Spleen (tissue), 13 donors: ENCODE measurements at places on chromosomes 4 and X. TPM values are rescaled to one million over a fixed set of nuclear protein-coding genes. Genes with fewer than 3 reads are reported as not detected.

Gene NPNT
- total RNA-seq, result 16.9 TPM

DNA sequence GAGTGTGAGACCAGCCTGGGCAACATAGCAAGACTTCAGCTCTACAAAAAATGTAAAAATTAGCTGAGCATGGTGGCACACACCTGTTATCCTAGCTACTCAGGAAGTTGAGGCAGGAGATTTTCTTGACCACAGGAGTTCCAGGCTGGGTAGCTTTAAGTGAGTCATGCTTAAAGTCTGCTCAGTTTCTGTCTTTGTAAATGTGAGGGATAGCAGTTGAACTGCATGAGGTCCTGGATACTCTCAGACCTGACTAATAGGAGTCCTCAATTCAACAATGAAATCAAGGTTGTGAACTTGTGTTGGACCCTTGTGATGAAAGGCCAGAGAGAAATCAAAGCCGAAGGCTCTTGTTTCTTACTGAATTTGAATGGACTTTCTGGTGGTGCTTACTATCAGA, 45.2 kb downstream of the STARD8 start:
- no peaks in the 10 kb centered on the region for H3K36me3 ChIP-seq
- no peak for DNase-seq
- H3K27me3 ChIP-seq, result no peaks in the 10 kb centered on the region
- H3K27ac ChIP-seq, result no peak overlapping the region
- H3K4me3 ChIP-seq, result no peak overlapping the region
- no peaks in the 10 kb centered on the region for H3K4me1 ChIP-seq

DNA sequence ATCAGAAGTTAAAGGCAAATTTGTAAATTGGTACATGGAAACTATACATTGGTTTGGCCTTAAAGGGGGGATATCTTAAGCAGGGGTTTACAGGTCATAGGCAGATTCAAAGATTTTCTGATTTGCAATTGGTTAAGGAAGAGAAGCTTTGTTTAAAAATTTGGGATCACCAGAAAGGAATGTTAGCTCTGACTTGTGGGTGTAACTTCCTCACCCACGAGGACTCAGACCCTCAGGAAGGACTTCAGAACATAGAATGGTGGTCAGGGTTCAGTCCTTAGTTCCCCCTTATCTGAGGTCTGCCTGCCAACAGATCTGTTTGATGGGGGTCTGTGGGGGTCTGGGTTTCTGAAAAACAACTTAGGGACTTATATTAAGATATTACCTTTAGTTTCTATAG, 427.4 kb upstream of the DIPK2B start:
- no peaks in the 10 kb centered on the region for H3K27me3 ChIP-seq
- H3K36me3 ChIP-seq, result no peaks in the 10 kb centered on the region
- H3K27ac ChIP-seq, result no peak overlapping the region
- DNase-seq, result no peak

DNA sequence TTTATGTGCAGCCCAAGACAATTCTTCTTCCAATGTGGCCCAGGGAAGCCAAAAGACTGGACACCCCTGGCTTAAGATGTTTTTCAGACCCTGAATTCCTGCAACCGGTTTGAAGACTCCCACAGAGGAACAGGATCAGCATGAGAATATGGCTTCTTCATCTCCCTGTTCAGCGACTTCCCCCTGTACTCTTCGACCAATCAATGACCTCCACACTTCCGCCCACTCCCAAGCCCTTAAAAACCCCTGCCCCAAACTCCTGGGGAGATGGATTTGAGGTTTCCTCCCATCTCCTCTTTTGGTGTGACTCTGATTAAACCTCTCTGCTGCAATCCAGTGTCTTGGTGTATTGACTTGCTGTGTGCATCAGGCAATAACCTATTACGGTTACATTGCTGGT, 344.4 kb downstream of the NR3C2 start:
- H3K27ac ChIP-seq, result no peak overlapping the region
- no peaks in the 10 kb centered on the region for H3K36me3 ChIP-seq
- no peaks in the 10 kb centered on the region for H3K27me3 ChIP-seq
- DNase-seq, result no peak
- no peaks in the 10 kb centered on the region for H3K4me1 ChIP-seq

DNA sequence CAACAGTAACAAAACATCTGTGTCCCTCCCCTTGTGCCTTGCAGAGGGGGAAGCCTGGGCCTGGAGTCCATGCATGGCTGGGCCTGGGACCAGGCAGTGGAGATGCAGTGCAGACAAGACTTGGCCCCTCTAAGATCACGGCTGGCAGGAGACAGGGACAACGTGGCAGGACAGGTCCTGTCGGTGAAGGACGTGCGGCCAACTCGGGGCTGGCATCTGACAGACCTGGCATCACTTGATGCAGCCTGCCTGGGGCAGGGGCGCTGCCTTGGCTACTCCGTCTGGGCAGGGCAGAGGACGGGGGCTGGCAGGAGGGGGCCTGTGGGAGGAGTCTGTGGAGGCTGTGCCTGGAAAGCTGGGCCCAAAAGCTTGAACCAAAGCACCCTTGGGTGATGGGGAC, 112.1 kb downstream of the CPZ start:
- no peak overlapping the region for H3K27ac ChIP-seq
- no peak overlapping the region for H3K4me3 ChIP-seq
- DNase-seq, result peak; percentile 66
- no peaks in the 10 kb centered on the region for H3K36me3 ChIP-seq
- H3K27me3 ChIP-seq, result no peaks in the 10 kb centered on the region

Gene CCDC120
- total RNA-seq, result 4.8 TPM

- DNase-seq, result no peak
- H3K27ac ChIP-seq, result no peak overlapping the region
- H3K4me3 ChIP-seq, result no peak overlapping the region
- no peaks in the 10 kb centered on the region for H3K27me3 ChIP-seq
Observed at GRCh38 chr4:19194672-19195071, 1057.0 kb upstream of the SLIT2 start.

GRCh38 chrX:16082470-16083085, 40.8 kb upstream of the GRPR start:
- H3K4me1 ChIP-seq, result no peaks in the 10 kb centered on the region
- H3K36me3 ChIP-seq, result no peaks in the 10 kb centered on the region
- no peak for DNase-seq
- H3K27me3 ChIP-seq, result peaks cover 13% of the 10 kb centered on the region

GRCh38 chrX:41289095-41289494, 44.9 kb upstream of the DDX3X start:
- no peak overlapping the region for H3K27ac ChIP-seq
- H3K36me3 ChIP-seq, result no peaks in the 10 kb centered on the region
- H3K4me1 ChIP-seq, result no peaks in the 10 kb centered on the region
- no peaks in the 10 kb centered on the region for H3K27me3 ChIP-seq
- DNase-seq, result no peak

GRCh38 chr4:828641-829271, 2.8 kb upstream of the CPLX1 start:
- no peaks in the 10 kb centered on the region for H3K36me3 ChIP-seq
- H3K27me3 ChIP-seq, result peaks cover 37% of the 10 kb centered on the region
- H3K27ac ChIP-seq, result no peak overlapping the region

DNA sequence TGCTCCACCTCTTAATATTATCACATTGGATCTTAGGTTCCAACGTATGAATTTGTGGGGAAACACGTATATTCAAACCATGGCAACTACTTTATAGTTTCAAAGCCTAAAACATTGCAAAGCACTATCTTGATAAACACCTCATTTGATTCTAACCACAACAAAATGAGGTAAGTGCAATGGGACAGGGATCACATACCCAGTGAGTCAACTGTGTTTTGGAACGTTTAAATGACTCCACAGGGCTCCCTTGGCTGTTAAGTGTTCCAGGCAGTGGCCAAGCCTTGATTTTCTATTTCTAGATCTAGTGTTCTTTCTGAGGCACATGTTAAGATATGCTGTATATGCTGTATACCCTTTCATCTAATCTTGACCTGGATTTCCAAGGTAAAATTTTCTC, 54.5 kb upstream of the C1QTNF7 start:
- no peaks in the 10 kb centered on the region for H3K27me3 ChIP-seq
- H3K4me3 ChIP-seq, result no peak overlapping the region
- peaks cover 30% of the 10 kb centered on the region for H3K4me1 ChIP-seq
- DNase-seq, result no peak
- H3K27ac ChIP-seq, result no peak overlapping the region

DNA sequence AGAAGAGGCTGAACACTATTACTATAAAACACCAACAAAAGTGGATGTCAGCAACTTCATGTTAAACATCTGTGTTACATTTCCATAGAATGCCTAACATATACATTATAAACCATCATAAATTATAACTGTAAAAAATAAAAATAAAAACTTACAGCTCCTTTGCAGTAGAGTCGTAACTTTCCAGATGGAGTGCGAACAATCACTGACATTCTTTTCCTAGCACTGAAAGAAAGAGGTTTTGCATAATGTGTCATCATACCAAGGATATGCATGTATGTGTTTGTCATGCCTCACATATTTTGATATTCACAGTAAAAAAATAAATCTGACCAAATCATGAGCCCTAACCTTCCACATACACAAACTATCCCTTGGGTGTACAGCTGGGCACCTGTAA, 113.1 kb downstream of the ATP8A1 start:
- no peak for DNase-seq
- no peak overlapping the region for H3K27ac ChIP-seq
- no peaks in the 10 kb centered on the region for H3K27me3 ChIP-seq

- H3K36me3 ChIP-seq, result no peaks in the 10 kb centered on the region
- no peaks in the 10 kb centered on the region for H3K4me1 ChIP-seq
- H3K4me3 ChIP-seq, result no peak overlapping the region
- no peak for DNase-seq
Observed at GRCh38 chr4:141340458-141340857, 119.8 kb downstream of the ZNF330 start.

GRCh38 chr4:72629540-72629939, 60.5 kb upstream of the ADAMTS3 start:
- H3K4me1 ChIP-seq, result no peaks in the 10 kb centered on the region
- H3K27ac ChIP-seq, result no peak overlapping the region
- DNase-seq, result no peak
- no peaks in the 10 kb centered on the region for H3K36me3 ChIP-seq
- no peaks in the 10 kb centered on the region for H3K27me3 ChIP-seq

GRCh38 chr4:108943976-108944591, 181.2 kb upstream of the ETNPPL start:
- H3K27me3 ChIP-seq, result no peaks in the 10 kb centered on the region
- H3K4me3 ChIP-seq, result no peak overlapping the region
- DNase-seq, result no peak
- no peaks in the 10 kb centered on the region for H3K4me1 ChIP-seq

DNA sequence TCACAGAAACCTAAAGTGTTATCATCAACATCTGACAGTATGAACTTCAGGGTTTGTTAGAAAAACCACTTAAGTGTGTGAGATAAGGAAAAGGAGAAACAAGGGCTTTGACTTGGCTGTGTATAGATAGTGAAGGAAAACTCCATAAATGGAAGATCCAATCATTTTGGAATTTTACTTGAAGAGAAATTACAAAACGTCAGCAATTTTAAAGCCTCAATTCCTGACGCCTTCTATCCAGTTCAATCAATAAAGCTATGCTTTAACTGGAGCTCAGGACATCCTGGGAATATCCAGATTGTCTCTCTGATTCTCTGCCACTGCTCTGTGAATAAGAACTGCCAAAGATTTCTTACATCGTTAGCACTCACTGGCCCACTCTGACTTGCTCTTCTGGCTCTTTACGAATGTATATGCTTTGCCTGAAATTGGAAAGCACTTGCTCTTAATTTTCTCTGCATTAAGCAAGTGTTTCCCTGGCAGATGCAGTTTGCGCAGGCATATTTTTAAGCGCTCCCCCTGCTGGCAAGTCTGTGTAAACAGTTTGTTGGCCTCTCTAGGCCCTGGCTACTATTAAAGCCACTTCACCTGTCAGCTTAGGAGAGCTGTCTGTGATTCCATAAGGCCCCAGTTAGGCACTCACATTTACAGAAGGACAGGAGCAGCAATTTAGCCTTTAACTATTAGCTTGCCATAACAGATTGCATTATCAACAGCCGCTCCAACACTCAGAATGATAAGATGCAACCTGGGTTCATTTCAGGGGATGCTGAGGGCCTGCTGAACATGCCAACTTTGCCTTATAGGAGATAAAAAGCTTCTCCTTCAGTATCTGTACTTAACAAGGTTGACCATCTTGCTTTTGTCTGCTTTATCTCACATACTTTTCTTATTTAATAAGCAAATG, 251.4 kb upstream of the DDX53 start:
- no peaks in the 10 kb centered on the region for H3K27me3 ChIP-seq
- H3K4me3 ChIP-seq, result no peak overlapping the region
- no peaks in the 10 kb centered on the region for H3K4me1 ChIP-seq
- no peak overlapping the region for H3K27ac ChIP-seq
- DNase-seq, result no peak

Gene SERTM2
- total RNA-seq, result 0.58 TPM

Gene WNK3
- 1.8 TPM for total RNA-seq

GRCh38 chr4:145035494-145036136, 62.4 kb downstream of the ANAPC10 start:
- H3K4me1 ChIP-seq, result no peaks in the 10 kb centered on the region
- DNase-seq, result no peak
- no peaks in the 10 kb centered on the region for H3K27me3 ChIP-seq

- peak overlapping the region; percentile 52 for H3K4me3 ChIP-seq
- no peak overlapping the region for H3K27ac ChIP-seq
- H3K36me3 ChIP-seq, result no peaks in the 10 kb centered on the region
- H3K27me3 ChIP-seq, result peaks cover 20% of the 10 kb centered on the region
- H3K4me1 ChIP-seq, result no peaks in the 10 kb centered on the region
Observed at GRCh38 chrX:115564243-115564642, 3.3 kb downstream of the PLS3 start.

- no peaks in the 10 kb centered on the region for H3K36me3 ChIP-seq
- H3K4me1 ChIP-seq, result peaks cover 47% of the 10 kb centered on the region
- no peaks in the 10 kb centered on the region for H3K27me3 ChIP-seq
- H3K4me3 ChIP-seq, result no peak overlapping the region
Observed at GRCh38 chr4:169272265-169272886, 1.6 kb upstream of the SH3RF1 start.

DNA sequence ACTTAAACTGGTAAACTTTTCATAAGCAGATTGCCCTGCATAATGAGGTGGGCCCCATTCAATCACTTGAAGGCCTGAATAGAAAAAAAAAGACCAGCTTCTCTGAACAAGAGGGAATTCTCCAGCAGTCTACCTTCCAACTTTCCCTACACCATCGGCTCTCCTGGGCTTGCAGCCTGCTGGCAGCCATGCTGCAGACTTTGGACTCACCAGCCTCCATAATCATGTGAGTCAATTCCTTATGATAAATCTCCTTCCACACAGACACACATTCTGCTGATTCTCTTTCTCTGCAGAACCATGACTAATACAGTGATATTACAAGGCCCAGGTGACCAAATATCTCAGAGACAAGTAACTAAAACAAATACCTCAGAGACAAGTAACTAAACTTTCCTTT, 113.8 kb upstream of the WDR17 start:
- H3K4me3 ChIP-seq, result no peak overlapping the region
- DNase-seq, result no peak
- H3K27ac ChIP-seq, result no peak overlapping the region
- H3K36me3 ChIP-seq, result no peaks in the 10 kb centered on the region
- no peaks in the 10 kb centered on the region for H3K4me1 ChIP-seq
